H4 (cell line): ENCODE measurements at places on chromosomes 12 and 14. TPM values are rescaled to one million over a fixed set of nuclear protein-coding genes. Genes with fewer than 3 reads are reported as not detected.

DNA sequence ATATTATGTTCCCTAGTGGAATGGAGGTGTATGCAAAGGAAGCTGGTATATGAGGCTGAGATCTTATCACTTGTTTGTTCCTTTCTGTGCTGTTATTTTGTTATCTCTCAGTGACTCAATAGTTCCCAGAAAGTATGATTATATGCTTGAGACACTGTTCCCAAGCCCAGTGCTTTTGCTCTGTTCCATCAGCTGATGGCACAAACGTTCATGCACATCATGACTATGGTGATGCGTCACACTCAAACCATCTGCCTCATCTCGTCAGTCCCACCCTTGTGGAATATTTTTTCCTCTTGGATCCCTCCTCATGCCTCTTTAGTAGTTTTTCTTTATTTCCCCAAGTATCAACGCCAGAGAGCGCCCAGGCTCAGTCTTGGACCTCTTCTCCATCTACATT is 786.9 kb downstream of the AACS start:
- DNase-seq: no peak

DNA sequence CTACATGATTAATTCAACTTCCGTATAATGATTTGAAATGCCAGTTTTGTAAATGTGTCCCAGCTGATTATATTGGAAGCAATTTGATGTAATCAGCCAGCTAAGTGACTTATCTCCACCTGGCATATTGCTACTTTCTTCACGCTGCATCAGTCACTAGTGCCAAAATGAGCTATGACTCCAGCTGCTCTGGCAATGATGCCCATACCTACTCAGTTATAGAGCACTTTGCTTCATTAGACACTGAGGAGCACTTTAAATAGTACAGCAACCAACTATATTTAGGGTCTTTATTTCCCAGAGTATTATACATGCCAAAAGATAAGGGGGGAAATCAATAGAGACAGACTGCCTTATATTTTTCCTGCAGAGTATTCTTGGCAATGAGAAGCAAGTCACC is 67.9 kb upstream of the LIN7A start:
- DNase-seq: no peak

Gene LUM
- 485 and 703 TPM in 2 replicates for total RNA-seq

DNA sequence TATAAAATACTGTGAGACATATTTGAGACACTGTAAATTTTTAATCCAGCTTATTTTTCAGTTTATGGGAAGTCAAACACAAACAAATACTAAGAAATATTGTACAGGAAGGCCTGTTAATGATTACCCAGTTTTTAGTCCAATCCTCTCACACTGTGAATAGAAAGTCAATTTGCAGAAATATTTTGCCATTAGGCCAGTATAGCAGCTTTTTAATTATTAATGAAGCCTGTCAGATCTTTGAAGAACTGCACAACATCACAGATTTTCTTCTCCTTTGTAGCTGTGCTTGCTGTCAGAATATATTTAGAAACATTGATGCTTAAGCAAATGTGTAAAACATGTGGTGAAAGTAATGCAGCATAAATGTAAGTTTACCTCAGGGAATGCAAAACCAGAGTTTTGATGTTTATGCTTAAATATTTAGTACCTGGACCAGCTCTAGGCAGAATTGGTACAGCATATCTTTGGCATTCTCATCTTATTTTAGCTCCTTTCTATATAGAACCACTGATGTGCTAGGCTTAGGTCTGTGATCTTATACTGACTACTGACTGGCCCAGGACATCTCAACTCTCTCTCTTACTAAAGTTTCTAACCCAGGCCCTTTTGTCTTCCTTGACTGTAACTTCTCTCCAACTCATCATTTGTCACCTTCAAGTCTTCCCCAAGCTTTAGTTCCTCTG is 230.8 kb upstream of the NAV3 start:
- DNase-seq: no peak

DNA sequence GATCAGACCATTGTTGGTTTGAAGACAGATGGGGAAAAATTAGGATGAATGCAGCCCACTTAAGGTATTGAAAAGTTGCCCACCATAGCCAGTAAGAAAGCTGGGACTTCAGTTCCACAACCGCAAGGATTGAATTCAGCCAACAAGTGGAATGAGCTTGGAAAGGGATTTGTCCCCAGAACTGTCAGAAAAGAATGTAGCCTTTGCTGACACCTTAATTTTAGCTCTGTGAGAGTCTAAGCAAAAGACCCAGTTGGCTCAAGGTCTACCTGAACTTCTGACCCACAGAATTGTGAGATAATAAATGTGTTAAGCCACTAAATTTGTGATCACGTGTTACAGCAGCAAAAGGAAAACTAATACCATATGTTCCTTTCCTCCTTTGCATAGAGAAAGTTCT is 29.4 kb downstream of the PPFIA2 start:
- DNase-seq: no peak

Gene CIROP
- total RNA-seq: not detected in 2 replicates

Gene RD3L
- not detected in 2 replicates for total RNA-seq

- peak; percentile 69 for DNase-seq
Observed at GRCh38 chr12:93127582-93128331, 198.7 kb upstream of the EEA1 start.

Gene B3GNT4
- 0.29 TPM in 1 of 2 replicates, not detected in the other for total RNA-seq

DNA sequence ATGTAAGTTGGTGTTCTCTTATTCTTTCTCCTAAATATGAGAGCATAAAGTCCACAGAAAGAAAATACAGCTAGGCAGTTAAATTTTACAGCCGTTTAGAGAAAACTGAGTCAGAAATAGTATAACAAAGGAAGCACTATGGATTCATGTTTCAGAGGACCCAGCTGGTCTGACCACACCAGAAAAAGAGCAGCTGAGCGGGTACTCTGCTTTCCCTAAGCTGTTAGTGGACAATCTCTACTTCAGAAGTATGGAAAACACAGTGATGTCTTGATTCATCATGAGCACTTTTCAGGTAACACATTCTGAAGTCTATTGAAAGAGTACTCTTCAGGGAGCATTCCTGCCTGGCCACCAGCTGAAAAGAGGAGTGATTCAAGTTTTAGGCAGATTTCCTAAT is 12.4 kb downstream of the PPM1H start:
- no peak for DNase-seq

- DNase-seq: no peak
Observed at GRCh38 chr14:70555890-70556289, 21.1 kb upstream of the ADAM20 start.

DNA sequence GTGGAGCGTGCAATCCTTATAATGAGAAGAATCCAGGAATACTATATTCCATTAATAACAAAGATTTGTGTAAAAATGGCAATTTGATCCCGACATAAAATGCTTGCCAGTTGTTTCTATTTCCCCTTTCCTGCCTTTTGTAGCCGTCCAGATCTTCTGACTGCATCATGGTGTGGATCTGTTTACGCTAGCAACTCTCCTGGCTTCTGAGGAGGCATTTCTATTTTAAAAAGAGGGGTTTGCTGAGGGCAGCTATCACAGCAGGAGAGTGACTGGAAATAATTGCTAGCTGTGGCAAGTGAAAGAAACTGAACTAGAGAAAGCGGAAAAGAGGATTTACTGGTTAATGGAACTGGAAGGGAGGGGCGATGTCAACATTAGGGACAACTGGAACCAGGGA is 145.6 kb downstream of the ATP23 start:
- DNase-seq: no peak

Gene KCNMB4
- 0.90 and 1.5 TPM in 2 replicates for total RNA-seq

DNA sequence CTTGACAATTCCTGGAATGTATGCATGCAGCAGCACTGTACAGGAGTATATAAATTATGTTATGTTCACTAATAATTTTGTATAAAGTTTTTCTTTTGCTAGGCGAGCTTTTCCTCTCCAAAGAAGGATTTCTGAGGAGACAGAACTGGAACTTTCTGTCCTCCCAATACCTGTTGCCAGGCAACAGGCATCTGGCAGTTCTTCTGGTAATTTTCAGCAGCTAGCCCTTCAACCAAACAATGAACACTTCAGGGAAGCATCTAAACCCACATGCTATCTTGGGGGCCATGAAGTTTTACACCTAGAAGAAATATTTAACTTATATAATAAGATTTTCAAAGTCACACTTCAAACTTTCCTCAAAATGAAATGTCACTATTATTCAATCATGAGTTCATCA is 162.9 kb upstream of the SYT10 start:
- no peak for DNase-seq

GRCh38 chr12:132429602-132429945 is 60.4 kb upstream of the FBRSL1 start:
- no peak for DNase-seq

Gene HCAR3
- total RNA-seq: not detected in 2 replicates

- no peak for DNase-seq
Observed at GRCh38 chr14:61380984-61381383, 59.6 kb downstream of the PRKCH start.

- DNase-seq: peak; percentile 39
Observed at GRCh38 chr14:70013271-70013873, 134.2 kb downstream of the SMOC1 start.
